ENCODE measurements at places on chromosomes 11 and 22. TPM values are rescaled to one million over a fixed set of nuclear protein-coding genes. Genes with fewer than 3 reads are reported as not detected.
A peak's percentile ranks its signal among the peaks of the same experiment; 100 is the strongest.

- no peak for DNase-seq
Observed at GRCh38 chr11:115920092-115920461, 415.9 kb upstream of the CADM1 start.

OR51F2 gene
- not detected for total RNA-seq

DNA sequence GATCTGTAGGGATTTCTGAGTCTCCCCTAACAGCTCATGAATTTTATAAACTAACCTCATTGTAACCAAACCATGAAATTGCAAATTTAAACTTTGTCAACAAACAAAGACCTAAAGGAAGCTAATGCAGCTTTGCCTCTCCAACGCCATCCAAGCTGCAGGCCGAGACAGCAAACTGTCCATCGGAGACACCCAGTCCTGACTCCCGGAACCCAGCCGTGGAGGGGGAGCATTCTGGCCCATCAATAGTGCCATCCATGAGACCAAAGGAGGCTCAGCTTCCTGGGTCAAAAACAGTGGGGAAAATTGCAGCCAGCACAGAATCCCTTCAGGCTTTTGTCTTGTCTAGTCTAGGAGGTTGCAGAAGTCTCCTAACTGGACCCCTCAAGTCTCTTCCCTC lies 147.6 kb upstream of the OPCML start:
- no peak for DNase-seq

DNA sequence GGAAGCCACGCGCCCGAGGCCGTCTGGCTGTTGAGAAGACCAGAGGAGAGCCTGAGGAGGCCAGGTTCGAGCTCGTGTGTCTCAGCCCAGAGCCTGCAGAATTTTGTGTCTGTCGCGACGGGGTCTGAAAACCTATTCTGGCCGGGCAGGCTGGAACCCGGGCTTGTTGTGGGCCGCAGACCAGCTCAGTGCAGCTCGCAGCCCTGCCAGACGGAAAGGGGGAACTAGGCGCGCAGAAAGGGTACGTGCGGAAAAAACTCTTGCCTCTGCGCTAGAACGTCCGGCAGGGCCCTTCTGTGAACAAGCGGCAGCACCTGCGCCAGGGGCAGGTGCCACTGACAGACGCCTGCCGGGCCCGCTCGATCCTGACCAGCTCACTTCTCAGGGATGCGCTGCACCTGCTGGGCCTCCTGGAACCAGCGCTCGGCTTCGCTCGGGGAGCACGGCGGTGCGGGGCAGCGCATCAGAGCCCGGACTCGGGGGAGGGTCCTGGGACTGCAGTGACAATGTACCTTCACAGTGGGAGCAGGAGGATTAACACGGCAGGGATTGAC lies 409.3 kb downstream of the BRD1 start:
- DNase-seq = peak; percentile 44

PHLDB1 gene
- total RNA-seq = 155 TPM

DNA sequence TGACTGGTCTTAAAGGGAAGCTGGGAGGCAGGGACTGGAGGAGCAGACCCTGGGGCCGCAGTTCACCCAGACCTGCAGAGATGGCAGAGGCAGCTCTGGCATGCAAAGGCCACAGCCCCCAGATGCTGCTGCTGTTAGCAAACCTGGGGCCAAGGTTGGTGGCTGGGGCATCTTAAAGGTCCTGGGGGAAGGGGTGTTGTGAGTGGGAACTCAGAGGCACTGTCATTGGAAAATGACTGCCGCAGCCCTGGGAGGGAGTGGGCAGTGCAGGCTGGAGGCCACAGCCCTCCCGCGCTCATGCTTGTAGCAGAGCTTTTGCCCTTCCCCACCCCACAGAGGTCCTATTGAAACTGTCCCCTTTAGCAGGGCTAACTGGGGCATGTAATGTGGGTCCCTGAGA lies 111.8 kb downstream of the CTTN start:
- no peak for DNase-seq

- no peak for DNase-seq
Observed at GRCh38 chr22:24827296-24827695, 21.3 kb downstream of the SGSM1 start.

- DNase-seq = no peak
Observed at GRCh38 chr22:23826510-23827350, 12.1 kb downstream of the DERL3 start.

GRCh38 chr11:79071190-79071589 lies 369.6 kb downstream of the TENM4 start:
- no peak for DNase-seq

GRCh38 chr22:45450921-45451651 lies 37.6 kb downstream of the RIBC2 start:
- no peak for DNase-seq

- no peak for DNase-seq
Observed at GRCh38 chr11:69106031-69106811, 49.5 kb upstream of the SMIM38 start.

DNA sequence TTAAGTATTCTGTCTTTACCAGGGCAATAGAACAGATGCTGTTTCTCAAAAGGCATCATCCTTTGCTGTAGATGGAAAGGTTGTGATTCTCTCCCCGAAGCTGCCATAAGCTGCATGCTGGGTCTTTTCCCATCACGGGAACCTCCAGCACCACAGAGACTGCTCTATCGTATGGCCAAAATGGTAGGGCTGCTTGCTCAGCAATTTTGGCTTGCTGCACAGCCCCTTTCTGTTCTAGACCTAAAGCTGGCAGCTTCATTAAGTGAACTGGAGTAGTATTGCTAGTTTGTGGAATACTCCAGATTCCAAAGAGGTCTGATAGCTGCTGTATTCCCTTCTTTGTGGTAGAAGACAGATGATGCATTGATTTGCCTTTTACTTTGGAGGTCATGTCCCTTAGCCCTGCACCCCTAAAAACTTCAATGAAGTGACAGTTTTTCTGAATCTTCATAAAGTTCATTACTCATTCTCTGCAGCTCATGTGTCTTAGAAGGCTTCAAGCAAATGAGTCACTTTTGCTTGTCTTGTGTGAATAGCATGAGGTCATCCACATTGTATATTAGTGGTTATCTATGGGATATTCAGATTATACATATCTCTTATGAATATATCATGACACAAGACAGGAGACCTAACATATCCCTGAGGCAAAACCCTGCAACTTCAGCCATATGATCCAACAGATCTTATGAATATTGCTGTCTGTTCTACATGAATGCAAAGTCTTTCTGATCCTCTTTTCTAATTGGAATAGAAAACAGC lies 245.3 kb downstream of the FAM76B start:
- no peak for DNase-seq

- no peak for DNase-seq
Observed at GRCh38 chr11:61683961-61684869, 4.0 kb downstream of the DAGLA start.

DNA sequence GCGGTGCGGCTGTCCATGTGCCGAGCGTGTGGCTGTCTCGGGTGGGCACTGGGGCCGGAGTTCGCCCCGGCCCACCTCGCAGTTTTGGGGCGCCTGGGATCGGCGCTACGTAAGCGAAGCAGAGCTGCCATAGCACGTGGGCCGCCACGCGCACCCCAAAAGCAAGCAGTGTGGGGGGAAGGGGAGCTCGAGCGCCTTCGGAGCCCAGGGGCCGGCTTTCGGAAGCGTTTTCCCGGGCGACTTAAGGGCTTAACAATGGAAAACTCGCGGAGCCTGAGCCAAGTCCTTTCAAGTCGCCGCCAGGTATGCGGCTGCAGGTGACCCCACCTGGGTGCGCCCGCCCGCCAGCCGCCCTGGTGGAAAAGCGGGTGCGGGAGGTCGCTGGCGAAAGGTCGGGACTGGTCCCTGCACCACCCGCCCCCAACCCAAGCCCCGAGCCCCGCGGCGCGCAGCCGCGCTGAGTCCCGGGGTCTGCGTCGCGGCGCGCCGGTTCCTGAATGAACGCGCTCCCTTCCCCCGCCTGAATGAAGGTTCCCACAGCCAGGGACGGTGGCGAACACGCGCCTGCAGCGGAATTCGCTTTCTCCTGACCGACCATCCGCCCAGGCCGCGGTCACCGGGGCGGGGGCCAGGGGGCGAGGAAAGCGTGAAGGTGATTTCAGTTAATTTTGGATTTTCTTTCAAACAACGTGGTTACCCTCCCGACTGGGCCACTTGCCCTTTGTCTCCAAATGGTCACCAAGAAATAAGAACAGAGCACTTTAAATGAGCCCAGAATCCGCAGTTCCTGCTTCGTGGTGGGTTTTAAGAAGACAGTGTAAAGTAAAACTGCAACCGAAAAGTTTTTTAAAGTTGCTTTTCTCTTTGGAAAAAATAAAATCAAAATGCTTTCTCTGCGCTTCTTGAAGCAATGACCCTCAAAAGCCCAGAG lies 2.8 kb upstream of the CCND1 start:
- DNase-seq = peak; percentile 80

- no peak for DNase-seq
Observed at GRCh38 chr11:63872800-63873197, 33.9 kb downstream of the MARK2 start.

GRCh38 chr11:78708388-78708787 lies 133.7 kb upstream of the NARS2 start:
- DNase-seq = no peak

DNA sequence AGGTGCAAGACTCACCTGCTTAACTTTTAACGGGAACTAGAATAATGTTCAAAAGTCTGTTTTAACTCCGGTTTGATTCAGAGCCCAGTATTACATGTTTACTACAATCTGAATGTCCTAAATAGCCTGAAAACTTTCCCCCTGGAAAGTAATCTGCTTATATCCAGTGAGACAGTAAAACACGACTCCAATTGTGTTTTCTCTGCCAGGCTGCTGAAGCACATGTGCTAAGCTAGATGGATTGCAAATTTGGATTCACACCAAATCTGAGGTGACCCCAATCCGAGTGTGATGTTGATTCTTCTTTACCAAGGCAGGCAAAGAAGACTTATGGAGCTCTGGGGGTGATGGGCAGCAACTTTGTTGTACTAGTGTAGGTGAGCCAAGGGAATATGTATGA lies 158.7 kb upstream of the PDGFD start:
- no peak for DNase-seq

DNA sequence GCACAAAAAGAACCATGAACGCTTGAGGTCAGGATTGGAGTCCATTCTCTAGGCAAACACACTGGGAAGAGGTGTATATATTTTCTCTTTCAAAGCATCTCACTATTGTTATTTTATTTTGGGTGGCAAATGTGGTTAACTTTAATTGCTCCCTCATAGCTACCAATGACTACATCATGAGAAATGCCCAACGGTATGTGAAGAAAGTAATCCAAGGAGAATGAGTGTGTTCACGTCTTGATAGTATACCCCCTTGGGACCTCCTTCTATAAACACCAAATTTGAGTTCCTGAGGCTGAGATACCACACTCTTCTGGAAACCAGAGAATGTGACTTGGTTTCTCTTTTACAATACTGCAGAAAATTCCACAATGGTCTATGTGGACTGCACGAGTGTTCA lies 15.8 kb downstream of the OR8D1 start:
- no peak for DNase-seq

DNA sequence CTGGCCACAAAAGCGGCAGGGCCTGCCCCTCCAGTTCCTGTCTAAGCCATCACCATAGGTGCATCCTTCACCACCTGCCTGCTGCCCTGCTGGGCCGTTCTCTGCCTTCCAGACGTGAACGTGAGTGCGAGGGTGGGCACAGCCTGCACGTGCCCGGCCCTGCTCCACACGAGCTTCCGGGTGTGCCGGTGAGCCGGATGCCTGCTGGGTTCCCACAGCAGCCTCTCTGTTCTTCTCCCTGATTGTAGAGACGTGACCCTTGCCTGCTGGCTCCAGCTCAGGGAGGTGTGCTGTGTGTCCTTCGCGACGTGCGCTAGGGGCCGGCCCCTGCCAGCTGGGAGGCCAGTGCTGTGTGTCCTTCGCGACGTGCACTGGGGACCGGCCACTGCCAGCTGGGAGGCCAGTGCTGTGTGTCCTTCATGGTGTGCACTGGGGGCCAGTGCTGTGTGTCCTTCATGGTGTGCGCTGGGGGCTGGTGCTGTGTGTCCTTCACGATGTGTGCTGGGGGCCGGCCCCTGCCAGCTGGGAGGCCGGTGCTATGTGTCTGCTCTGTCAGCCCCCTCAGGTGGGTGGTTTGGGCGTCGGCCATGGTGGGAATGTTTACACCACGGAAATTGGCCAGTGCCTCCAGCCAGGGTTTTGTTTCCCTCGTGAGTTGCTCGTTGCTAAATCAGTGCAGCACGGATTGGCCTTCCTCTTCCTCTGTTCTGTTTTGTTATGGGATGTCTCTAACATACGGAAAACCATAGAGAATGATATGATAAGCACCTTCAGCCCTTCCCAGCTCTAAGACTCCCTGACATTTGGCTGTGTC lies 35.4 kb upstream of the BRSK2 start:
- no peak for DNase-seq

DNA sequence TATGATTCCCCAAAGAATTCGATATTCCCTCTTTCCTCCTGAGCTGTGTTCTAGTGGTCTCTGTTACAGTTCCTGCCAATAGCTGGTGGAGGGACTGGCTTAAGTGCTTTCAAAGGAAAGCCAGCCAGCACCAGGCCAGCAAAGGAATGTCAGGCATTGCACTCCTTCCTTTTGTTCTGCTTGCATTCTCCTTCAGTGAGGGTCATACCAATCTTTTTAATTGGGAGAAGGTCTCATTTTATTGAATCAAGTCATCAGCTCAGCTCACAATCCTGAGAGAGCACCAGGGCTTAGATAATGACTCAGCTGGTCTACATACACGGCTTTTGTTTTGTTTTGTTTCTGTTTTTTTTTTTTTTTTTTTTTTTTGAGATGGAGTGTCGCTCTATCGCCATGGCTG lies 222.9 kb downstream of the NAV2 start:
- DNase-seq = no peak

DNA sequence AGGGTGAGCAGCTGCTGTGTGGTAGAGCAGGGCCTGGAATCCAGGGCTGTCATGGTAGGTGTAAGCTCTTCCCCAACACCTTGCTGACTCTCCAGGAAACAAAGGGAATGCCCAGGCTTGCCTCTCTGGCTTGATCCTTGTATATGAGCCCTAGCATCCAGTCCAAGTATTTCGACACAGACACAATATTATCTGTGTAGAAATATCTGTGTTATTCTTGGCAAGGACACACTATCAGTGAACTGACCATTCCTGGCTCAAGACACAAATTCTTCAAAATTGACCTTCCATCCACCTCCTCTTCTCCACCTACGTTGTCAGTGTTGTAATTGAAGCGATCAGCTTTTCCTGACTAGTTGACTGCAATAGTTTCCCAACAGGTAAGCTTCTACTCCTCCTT lies 312.0 kb upstream of the NARS2 start:
- DNase-seq = no peak

LIF gene
- total RNA-seq = 0.78 TPM

MRGPRX4 gene
- not detected for total RNA-seq

MTMR3 gene
- total RNA-seq = 45.9 TPM

DNA sequence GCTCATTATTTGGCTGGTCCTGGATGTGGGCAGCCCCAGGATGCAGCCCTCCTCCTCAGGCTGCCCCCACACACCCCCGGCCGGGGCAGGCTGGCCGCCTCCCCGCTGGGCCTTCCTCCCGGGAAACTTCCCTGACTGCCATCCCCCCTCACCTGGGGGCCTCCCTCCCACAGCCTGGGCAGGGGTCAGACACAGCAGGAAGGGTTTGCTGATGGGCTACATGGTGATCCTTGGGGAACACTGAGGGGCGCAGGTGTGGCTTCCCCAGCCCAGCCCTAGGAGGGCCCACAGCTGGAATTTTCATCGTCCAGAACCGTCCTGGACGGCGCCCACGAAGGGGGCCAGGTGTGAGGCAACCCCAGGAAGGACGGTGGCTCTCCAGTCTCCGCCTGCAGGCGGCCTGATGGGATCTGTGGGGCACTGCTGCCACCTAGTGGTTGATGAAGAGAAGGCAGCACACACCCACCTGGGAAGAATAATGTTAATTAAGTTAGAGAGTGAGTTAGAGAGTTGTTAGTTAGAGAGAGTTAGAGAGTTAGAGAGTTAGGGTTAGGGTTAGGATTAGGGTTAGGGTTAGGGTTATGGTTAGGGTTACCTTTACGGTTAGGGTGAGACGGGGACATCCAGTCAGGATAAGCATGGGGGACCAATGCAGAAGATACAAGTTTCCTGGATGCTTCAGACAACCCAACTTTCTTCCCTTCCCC lies 75.9 kb upstream of the PRR5 start:
- DNase-seq = no peak
